ENCODE measurements at places on chromosomes 16 and 17.

DNA sequence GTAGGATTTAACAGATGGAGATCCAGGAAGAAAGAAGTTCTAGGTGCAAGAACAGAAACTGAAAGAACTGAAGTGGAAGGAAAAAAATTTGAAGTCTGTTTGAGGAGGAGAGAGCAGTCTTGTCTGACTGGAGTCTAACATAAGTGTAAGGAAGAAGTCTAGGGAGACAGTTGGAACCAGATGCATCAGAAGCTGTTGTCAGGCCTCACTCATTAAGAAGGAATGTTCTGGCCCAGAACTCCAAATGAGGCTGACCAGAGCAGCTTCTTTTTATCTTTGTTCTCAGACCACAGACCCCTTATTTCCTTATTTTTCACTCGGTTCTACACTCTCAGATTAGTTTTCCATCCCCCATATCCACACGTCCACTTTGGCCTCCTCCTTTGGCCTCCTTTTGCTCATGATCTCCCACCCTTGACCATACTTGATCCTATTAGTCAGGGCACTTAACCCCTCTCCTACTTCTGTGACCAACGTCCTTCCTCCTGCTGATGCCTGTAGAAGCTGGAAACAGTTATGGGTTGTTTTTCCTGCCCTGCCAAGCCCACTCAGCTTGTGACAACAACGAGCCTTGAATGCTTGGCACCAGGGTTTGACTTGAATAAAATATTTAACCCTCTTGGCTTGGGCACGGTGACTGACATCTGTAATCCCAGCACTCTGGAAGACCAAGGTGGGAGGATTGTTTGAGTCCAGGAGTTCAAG is 7.0 kb upstream of the MYH2 start:
- DNase-seq, result no peak

- DNase-seq, result peak; percentile 84
These were observed 7.2 kb downstream of the SRCIN1 start for GRCh38 chr17:38598536-38598935.

GRCh38 chr16:24135624-24136565 is 120.2 kb upstream of the CACNG3 start:
- peak; percentile 74 for DNase-seq

GRCh38 chr17:8621585-8621984 is 8.9 kb downstream of the MYH10 start:
- no peak for DNase-seq

DNA sequence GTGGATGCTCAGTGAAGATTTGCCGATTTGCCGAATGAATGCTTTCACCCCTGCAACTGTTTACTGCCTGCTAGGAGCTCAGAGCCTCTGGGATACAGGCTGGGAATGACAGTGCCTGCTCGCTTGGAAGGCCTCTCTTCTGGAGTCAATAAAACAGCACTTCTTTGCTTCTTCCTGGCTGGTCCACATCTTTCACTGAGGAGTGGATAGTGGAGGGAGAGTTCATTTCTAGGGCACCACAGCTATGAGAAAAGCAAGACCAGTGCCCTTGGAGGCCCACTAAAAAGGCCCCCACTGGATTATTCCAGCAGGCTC is 3.1 kb upstream of the USP7 start:
- no peak for DNase-seq

DNA sequence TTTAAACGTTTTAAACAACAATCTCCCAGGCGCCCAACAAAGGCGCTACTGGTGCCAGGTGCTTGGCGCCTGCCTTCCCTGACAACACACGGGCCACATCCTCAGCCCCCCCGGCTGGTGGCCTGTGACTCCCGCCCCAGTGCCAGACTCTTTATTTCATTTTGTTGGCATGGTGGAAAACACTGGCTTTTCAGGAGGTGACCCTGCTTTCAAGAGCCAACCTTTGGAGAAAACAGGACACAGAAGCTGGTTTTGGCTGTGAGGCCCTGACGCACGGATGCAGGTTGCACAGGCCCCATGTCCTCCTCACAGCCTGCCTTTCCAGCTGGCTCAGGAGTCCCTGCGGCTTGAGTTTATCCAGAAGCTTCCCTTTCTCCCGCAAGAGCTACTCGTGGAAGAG is 100.0 kb downstream of the METRNL start:
- DNase-seq, result no peak

- peak; percentile 26 for DNase-seq
These were observed 10.8 kb downstream of the ASPHD1 start for GRCh38 chr16:29910819-29911675.

DNA sequence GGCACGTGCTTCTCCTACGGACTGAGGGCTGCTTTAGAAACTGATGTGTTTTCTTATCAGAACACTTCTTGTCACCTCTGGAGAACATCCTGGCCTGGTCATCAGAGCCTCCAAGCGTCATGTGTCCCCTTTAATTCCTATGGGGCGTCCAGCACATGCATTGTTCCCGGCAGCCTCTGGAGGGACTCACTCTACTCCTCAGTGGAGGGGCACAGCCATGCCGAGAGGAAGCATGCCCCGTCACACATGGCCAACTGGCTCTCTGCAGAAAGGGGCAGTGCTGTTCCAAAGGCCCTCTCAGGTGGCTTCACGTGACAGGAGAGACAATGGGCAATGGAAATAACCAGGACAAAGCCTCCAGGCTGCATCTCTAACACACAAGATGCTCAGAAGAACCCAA is 31.8 kb downstream of the CDRT15L2 start:
- peak; percentile 4 for DNase-seq

DNA sequence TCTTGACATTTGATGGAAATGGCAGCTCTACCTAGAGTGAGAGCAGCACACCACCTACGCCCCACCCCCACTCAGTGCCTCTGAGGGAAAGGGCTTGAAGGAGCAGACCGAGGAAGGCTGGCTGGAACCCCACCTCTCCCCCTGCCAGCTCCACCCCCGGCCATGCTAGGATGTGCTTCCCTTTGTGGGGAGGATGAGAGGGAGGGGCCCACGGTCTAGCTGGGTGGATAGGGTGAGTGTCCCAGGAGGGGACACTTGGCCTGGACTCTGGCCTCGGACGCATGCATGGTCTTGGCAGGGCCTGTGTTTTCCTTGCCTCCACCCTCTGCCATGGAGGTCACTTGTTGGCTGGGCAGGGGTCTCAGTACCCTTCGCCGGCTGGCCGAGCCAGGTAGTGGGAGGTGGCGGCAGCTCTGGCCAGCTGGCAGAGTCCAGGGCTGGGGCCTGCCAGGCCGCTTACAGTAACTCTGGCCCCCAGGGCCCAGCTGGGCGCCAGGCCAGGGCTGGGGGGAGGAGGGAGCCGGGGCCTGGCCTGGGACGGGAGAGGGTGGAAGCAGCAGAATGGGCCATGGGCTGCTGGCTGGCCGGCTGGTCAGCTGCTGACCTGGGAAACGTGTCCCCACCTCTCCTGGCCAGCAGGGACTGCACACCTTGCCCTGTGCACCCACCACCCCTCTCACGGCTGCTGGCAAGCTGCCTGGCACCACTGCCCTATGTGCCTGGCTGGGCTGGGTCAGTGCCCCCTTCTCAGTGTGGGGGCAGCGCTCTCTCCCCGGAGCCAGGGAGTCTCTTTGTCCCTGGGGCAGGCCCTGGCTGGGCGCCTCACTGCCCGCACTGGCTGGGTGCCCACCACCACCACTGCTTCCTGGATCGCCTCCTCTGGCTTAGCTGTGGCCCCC is 23.0 kb downstream of the RARA start:
- no peak for DNase-seq

- peak; percentile 80 for DNase-seq
These were observed 45.5 kb downstream of the CYTH1 start for GRCh38 chr17:78736526-78737079.

GRCh38 chr17:73759734-73760438 is 115.6 kb upstream of the SDK2 start:
- DNase-seq, result no peak

- no peak for DNase-seq
These were observed 28.7 kb upstream of the TNRC6A start for GRCh38 chr16:24700549-24701392.

DNA sequence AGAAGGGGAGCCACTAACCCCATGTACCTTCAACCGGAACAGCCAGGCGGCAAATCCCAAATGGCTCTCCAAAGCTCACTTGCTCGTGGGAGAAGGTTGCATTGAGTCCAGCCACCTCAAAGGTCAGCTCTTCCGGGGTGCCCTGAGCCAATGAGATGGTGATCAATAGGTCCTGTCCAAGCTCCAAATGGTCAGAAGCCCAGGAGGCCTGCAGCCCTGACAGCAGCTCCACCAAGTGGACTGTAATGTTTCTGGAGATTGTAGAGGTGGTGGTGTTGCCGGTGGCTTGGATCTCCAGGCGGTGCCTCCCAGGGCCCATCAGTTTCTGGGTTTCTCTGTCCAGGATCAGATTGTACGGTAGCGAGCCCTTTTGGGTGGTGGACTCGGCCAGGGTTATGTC is 39.9 kb upstream of the BCO1 start:
- DNase-seq, result no peak

DNA sequence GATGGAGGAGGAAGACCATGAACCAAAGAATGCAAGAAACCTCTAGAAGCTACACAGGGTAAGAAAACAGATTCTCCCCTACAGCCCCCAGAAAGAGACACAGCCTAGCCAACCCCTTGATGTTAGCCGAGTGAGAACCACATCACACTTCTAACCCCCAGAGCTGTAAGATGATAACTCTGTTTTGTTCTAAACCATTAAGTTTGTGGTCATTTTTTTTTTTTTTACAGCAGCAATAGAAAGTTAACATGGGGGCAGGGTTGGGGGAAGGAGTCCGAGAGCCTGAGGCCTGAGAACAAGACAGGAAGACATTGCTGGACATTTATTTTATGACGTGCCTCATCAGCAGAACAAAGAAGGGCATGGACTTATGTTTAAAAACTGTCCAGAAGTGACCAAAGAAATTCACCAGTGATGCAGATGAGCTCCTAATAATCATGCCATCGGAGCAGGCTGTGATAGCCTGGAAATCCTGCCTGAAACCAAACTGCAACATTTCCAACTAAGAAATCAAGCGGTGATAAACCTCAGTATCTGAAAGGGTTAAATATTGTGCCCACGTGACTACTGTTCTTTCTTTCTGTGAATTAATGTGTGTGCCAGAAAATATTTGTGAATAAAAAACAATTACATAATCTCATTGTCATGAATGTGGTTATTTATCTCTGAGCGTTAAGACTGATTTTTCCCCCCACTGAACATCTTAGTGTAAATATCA is 1.1 kb downstream of the ABCA9 start:
- DNase-seq, result no peak

DNA sequence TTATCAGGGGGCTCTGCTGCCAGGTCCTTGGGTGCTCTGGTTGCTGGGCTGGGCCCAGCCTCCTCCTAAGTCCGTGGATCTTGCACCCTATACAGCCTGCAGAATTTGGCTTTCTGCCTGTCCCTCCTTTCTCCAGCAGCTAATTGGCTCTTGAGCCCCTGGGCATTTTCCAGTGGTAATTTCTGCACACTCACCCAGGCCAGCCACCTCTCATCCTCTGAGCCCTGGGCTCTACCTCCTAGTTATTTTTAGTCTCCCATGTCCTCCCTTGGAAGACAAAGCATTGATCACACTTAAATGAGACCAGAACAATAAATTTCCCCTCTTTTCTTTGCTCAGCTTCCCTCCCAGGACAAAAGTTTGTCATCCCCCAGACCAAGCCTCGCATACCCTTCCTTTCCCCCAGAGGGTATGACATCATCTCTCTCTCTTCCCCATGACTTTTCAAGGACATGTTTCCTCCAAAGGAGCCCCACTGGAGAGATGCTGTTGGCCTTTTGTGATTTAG is 38.1 kb downstream of the C17orf75 start:
- DNase-seq, result no peak
